ENCODE measurements at places on chromosomes 3 and 15.

DNA sequence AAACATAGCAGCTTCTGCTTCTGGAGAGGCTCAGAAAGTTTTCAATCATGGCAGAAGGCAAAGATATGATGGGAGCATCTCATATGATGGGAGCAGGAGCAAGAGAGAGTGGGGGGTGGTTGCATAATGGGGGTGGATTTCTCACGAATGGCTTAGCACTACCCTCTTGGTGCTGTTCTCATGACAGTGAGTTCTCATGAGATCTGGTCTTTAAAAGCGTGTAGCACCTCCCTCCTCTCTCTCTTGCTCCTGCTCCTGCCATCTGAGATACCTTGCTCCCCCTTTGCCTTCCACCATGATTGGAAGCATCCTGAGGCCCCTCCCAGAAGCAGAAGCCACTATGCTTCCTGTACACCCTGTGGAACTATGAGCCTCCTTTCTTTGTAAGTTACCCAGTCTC is 22.2 kb downstream of the HGD start:
- DNase-seq, result no peak

DNA sequence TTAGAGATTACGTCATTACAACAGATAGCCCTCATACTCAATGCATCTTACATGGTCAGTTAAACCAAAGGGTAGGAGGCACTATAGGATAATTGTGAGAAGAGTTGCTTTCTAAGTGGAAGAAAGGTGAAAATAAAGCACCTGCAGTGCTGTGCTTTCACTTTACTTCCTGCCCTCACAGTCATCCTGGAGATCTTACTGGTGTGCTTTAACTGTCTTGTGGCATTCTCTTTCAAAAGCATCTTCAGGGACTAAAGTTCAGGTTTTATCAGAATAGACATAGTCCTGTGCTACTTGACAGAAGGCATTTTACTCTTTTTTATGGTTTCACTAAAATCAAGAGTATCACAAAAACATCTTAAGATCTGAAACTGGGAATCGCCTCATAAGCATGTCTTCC is 286.6 kb downstream of the ZBTB20 start:
- DNase-seq, result no peak

- DNase-seq, result no peak
Measured at GRCh38 chr3:72340476-72341379, 507.5 kb downstream of the SHQ1 start.

DNA sequence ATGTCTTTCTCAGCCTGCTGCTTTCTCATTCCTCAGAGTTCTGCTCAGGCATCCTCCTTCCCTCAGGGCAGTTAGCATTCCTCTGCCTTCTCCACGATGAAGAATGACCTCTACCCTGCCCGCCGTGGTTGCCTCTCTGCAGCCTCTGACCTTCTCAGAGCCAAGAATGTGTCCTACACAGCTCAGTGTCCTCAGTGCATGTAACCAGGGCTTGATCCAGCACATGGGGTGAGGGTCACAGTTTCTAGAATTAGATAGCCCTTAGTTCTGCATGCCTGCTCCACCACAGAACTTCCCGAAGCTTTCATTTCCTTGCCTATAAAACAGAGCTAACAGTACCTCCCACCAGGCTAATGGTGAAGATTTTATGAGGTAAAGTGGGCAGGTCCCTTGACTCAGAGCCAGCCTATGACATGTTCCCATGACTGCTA is 182.1 kb downstream of the CLSTN2 start:
- no peak for DNase-seq

- no peak for DNase-seq
Measured at GRCh38 chr15:77602800-77603199, 29.9 kb downstream of the LINGO1 start.

DNA sequence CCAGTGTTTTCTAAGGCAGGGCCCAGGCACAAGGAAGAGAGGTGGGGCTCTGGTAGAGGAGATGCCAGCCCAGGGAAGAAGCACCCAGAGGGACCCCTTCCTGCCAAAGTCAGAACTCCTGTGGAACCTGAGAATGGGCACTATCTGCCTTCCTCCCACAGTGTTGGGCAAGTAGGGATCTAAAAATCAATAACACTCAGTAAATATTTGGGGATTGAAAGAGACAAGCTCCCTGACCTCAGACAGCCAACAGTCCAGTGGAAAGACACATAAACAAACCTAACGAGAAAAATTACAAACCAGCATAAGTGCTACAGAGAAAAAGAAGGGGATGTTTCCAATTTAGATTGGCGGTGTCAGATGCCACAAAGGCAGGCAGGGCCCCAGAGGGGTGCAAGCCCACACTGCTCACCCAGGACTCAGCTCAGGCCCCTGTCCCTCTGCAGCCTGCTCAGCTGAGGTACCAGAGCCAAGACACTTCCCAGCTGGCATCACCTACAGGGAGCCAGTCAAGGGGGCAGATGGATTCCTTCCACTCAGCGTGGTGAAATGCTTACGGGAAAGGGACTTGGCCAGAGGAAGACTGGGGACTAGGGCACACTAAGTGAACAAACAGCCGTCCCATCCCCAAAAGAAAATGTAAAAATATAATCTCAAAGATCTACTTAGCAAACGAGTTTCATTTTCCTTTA is 15.9 kb downstream of the ADCY5 start:
- DNase-seq, result no peak

DNA sequence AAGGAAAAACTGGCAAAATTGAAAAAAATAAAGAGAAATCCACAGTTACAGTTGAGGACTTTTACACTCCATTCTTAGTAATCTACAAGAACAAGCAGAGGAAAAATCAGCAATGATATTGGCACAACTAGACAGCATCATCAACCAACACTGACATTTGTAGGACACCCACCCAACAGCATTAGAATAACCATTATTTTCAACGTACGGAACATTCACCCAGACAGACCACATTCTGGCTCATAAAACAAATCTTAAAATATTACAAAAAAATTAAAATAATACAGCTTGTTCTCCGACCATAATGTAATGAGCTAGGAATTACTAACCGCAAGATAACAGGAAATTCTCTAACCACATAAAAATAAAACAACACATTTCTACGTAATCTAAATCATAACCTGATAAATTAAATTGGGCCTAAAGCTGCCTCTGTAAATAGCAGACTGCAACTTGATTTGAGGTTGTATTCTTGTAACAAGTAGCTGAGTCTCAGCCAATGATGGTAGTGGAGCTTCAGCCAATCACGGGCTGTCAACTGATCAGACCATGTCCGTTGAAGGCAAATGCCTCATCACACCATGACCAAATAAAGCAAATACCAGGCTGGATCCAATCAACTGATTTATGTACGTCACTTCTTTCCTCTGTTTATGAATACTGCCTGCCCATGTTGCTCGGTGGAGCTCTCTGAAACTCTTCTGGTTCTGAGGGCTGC is 9.2 kb downstream of the PLSCR4 start:
- DNase-seq, result no peak

DNA sequence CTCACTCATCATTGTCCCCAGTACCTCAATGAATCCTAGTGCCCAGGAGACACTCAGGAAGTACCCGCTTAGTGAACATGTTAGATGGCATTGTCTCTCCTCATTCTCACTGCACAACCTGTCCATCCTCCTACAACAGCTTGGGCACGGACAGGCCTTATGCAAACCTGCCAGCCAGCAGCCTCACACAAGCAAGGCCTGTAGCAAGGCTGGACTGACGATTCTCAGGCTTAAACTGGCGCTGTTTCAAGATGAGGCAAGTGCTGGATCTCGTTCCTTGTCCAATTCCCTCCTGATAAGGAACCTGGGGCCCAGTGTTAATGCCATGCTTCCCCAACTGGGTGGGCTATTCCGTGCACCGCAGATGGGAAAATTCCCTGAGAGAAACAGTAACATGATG is 59.0 kb downstream of the CDCP1 start:
- no peak for DNase-seq

DNA sequence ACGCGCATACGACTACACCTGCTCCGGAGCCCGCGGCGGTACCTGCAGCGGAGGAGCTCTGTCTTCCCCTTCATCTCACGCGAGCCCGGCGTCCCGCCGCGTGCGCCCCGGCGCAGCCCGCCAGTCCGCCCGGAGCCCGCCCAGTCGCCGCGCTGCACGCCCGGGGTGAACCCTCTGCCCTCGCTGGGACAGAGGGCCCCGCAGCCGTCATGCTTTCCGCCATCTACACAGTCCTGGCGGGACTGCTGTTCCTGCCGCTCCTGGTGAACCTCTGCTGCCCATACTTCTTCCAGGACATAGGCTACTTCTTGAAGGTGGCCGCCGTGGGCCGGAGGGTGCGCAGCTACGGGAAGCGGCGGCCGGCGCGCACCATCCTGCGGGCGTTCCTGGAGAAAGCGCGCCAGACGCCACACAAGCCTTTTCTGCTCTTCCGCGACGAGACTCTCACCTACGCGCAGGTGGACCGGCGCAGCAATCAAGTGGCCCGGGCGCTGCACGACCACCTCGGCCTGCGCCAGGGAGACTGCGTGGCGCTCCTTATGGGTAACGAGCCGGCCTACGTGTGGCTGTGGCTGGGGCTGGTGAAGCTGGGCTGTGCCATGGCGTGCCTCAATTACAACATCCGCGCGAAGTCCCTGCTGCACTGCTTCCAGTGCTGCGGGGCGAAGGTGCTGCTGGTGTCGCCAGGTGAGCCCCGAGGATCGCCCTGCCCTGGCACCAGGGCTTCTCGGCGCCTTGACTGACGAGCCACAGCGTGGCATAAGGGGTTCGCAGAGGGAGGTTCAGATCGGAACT is 420 bp downstream of the SLC27A2 start:
- no peak for DNase-seq

DNA sequence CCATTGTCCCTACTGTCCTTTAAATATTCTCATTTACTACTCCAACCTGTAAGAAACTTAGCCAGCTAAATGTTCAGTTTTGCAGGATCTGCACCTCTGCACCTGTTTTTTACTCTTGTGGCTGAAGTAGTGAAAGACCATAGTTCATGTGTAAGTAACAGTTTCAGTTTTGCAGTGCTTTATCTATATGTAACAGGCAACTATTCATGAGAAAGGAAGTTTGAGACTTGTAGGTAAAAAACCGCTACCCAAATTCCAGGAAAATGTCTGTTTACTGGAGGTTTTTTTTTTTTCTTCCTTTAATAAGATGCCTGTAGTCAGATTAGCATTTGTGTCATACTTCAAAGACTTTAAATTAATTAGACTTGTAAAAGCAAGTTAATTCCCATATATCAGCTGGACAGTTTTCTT is 25.4 kb upstream of the MBNL1 start:
- no peak for DNase-seq

GRCh38 chr15:66293419-66294156 is at the start of gene DIS3L:
DIS3L (plus strand) TSS chr15:66293568; CDS start chr15:66293597, 29 bp downstream.
- DNase-seq, result no peak

DNA sequence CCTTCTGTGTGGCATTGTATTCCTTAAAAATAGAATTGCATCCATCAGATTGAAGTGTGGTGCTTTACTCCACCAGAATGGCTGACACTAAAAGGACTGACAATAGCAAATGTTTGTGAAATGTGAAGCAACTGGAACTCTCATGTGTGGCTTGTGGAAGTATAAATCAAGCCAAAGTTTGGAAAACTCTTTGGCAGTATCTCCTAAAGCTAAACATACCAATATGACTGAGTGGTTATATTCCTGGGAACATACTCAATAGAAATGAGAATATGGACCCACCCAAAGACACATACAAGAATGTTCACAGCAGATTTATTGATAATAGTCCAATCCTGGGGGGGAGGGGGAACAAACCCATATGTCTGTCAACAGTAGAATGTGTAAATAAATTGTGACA is 87.1 kb downstream of the RARB start:
- no peak for DNase-seq

GRCh38 chr15:59138243-59138642 is 33.3 kb downstream of the CCNB2 start:
- no peak for DNase-seq

DNA sequence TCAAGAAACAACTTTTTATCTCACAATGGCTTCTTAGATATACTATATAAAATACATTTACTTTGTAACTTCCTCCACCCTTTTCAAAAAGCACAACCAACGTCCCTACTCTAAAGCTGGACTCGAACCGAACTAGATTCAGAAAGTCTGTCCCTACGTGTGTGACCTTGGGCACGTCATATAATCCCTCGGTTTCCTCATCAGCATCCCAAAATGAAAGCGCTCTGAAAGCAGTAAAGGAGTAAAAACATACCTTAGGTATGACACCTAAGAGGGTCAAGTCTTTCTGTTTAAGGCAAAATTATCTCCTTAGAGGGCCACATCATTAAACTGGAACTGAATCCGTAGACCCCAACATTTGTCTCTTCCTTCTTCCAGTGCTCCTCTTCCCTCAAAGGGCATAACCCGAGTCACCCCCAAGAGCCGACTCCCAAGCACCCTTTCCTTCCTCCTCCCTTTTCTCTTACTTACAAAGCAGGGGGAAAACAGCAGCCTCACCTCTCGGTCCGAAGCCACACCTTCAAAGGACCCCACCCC is 663 bp downstream of the PDCD10 start:
- DNase-seq, result no peak

DNA sequence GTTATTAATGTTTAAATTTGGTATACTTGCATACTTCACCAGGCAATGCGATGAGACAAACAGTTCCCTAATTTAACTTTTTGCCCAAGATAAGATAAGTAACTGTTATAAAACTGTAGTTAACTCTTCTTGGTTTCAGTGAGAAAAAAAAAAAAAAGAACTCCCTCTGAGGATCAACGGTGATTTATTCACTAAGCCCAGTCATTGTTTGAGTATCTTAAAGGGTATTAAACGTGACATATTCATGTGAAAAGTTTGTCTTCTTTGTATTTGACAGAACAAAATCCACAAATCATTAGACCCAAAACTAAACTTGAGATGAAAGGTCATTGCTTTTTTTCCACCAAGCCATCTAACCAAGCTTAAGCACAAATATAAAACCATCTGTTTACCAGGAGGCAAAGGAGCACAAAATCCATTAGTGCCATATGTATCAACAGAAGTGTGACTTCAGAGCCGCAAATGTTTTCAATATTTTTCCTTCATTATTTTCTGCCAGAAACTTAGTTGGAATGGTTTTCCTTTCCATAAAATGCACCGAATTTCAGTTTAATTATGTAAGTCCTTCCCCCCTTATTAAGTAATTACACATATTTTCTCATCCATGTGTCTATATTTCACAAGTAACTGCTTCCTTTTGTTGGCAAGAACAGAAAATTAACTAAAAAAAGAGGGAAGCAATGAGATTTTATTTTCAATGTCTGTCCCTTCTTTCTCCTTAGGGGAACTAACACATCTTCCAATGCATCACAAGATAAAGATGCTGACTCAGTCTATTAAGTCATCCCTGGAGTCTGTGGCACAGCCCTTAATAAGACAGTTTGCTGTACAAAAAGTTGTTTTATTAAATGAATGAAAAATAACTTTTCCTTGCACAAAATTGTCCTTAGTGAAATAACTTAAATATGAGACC is 92.2 kb upstream of the RAP2B start:
- DNase-seq, result no peak
